NCI-H1092 (cell line): ENCODE measurements at places on chromosomes 2 and 18.

DNA sequence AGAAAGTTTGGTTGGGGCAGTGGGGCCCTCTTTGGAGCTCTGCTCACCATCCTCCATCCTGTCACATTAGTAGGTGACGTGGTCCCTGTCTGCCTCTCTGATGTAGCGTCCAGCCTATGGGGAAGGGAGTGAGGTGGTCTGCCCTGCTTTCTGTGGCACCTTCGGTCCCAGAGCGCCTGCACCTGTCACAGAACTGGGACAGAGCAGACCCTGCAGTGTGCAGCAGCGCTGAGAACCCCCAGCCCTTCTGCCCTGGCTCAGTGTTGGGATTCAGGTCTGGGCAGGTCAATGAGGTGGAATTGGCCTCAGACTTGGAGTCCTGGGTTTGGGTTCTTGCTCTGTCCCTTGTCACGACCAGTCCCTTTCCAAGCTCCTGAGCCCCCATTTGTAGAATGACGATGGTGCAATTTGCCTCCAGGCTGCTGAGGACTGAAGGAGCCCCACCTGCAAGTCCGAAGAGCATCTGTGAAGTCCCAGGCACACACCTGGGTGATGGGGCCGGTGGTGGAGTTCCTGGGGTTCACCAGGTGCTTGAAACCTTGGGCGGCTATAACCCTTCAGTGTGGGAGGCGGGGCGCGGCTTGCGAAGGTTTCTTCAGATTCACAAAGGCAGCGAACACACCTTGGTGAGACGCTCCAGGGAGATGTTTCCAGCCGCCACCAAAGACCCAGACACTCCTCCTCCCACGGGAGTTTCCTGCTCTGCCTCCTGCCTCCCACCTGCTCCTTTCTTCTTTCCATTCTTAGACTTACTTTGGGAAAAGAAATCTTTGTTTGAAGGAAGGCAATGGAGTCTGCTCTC lies 265.4 kb upstream of the HDAC4 start:
- no peak for DNase-seq

GRCh38 chr2:143452817-143453451 lies 323.7 kb downstream of the ARHGAP15 start:
- DNase-seq, result no peak

GRCh38 chr2:62706721-62707521 lies 1.4 kb downstream of the EHBP1 start:
- DNase-seq, result no peak

DNA sequence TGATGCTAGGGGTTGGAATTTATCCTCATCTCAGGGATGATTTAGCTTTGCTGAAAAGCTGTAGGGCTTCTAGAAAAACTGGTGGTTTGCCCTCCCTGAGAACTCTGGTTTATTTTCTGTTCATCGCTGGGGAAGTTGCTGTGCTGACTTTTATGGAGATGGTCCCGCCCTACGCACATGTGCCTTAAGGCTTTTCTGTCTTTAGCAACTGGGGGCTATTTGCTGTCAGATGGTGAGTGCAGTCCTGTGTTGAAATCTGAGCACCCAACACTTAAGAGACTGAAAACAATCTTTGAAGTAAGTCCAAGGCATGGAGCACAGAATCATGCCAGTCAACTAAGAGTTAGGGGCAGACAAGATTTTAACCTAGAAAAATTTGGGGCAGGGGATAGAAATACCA lies 2148.4 kb upstream of the CELF4 start:
- no peak for DNase-seq

- no peak for DNase-seq
These were observed 17.6 kb downstream of the MRPL35 start for GRCh38 chr2:86216575-86217555.

- no peak for DNase-seq
These were observed 6.3 kb downstream of the IL1RL2 start for GRCh38 chr2:102193074-102193473.

GRCh38 chr2:27873091-27873490 lies 17.1 kb downstream of the RBKS start:
- DNase-seq, result no peak

DNA sequence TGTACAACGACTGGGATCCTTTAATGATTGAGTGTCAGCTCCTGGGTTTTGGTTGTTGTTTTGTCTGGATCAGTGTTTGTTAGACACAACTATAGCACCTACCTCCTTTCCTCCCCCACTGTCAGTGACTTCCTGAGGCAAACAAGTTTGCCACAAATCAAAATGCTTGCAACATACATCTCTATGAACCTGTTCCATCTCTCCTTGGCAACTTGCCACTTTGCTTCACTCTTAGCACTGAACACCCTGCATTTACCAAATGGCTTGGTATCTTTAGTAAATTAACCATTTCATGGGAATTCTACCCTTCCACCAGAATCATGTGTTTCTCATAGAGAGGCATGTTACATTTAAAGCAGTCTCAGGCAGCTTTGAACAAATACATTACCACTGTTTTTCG lies 301.1 kb upstream of the TANK start:
- no peak for DNase-seq

DNA sequence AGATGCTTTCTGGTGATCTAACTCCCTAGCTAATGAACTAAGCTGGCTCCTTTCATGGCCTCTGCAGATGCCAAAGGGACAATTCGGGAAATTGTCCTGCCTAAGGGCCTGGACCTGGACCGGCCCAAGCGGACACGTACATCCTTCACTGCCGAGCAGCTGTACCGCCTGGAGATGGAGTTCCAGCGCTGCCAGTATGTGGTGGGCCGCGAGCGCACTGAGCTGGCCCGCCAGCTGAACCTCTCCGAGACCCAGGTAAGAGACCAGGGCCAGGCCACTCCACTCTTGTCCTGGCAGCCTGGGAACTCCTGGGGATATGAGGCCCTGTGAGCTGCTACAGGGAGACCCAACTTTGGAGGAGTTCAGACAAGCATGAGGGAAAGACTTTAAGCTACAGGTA lies 14.7 kb upstream of the ATP6V1B1 start:
- DNase-seq, result no peak

DNA sequence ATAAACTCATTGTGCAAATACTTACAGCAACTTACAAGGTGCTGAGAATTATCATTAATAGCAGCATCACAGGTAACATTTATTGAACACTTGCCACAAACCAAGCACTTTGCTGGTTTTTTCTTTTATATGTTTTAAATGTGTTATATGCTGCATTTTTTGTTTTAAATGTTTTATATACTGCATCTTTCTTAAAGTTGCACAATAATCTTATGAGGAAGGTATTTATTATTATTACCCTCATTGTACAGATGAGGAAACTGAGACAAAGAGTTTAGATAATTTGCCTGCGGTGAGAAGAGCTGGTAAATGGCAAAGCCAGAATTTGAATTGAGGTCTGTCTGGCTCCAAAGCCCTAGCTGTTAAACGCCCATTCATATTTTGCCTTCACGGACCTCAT lies 52.2 kb upstream of the RIOK3 start:
- no peak for DNase-seq

DNA sequence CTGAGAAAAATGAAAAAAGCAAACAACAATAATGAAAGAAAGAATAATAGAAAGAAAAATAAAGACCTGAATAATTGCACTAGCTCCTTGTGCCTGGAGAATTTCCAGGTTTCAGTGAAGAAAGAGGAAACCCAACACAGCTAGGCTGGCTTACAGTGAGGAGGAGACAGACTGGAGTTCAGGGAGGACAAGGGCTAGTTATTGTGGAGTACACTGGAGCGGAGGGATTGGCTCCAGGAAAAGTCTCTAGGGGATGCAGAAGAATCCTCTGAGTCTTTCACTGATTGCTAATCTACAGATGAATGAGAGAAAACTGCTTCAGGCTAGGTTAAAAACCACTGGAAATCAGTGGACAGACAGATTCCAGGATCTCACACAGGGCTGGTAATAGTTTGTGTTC lies 163.6 kb upstream of the RBMS1 start:
- no peak for DNase-seq

DNA sequence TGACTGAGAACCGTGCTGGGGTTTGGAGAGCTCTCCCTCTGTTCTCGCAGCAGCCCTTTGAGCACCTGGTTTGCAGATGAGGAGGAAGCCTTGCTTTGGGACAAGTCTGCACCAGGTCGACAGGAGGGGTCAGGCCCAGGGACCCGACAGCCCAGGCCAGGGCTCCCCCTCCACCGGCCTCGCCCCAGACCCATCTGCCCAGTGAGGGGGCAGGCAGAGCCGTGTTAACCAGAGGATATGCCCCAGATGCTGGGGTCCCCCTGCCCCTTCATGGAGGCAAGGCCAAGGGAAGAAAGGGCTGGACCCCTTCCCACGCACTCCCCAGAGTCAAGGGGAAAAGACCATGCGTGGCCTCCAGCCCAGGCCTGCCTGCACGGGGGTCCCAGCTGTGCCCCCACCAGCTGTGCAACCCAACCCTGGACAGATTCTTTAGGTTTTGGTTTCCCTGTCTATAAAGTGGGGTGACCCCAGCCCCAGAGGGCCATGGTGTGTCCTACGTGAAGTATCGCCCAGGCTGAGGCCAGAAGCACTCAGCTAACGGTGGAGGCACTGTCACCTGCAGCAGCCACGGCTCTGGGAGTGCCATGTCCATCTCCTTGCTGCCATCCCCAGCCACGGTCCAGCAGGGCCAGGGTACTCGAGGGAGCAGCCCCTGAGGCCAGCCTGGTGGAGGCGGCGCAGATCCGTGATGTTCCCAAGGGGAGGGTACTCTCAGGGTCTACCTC lies 4.8 kb upstream of the SNED1 start:
- no peak for DNase-seq

- no peak for DNase-seq
These were observed 57.6 kb downstream of the CRIM1 start for GRCh38 chr2:36413218-36413617.

DNA sequence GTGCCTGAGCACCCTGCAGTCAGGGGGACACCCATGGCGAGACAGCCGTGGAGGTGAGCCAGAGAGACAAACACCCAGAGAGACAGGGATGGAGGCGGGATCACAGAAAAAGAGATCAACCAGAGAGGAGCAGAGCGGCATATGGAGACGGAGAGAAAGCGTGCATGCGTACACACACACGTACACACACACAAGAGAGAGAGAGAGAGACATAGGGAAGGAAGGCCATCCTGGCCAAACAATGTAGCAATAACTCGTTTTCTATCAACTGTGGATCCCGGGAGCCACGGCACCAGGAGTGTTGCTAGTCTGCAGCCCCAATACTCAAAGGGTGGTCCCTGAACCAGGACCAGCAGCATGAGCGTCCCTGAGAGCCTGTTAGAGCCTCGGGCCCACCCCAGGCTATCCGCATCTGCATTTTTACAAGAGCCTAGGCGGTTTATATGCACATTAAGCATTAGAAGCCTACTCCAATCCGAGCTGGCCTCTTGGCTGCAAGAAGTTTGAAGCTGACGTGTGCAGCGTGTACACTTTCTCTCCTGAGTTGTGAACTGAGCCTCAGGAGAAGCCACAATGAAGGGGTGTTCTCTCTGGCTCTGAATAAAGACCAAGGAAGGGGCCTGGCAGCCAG lies 50.1 kb upstream of the MYCN start:
- DNase-seq, result no peak

GRCh38 chr2:126381091-126381490 lies 274.9 kb upstream of the GYPC start:
- no peak for DNase-seq

DNA sequence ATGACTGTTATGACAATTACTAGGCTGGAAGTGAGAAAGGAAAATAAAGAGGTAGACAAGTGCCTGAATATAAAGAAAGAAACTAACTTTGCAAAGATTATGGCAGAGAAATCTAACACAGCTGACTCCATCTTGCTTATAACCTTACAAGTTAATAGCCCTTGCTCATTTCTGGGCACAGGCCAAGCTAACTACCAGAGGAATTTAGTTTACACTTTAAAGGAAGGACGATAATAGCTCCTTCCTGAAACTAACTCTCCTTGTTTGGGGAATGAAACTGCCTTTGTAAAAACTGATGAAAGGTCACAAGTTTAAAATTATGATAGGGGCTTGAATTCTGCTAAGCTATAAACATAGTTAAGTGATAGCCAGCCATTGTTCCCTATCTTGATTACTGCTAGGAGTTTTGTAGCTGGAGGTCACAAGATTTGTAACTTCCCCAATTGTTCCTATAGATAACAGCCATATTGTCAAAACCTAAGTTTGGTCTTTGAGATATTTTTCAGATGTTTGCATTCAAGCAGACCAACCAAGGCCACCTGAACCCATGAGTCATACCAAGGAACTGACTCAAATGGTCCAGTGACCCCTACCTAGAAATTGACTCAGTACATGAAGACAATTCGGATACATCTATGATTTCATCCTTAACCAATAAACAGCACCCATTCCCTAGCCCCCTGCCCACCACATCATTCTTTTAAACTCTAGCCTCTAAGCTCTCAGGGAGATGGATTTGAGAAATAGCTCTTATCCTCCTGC lies 209.2 kb upstream of the LRATD1 start:
- DNase-seq, result no peak

DNA sequence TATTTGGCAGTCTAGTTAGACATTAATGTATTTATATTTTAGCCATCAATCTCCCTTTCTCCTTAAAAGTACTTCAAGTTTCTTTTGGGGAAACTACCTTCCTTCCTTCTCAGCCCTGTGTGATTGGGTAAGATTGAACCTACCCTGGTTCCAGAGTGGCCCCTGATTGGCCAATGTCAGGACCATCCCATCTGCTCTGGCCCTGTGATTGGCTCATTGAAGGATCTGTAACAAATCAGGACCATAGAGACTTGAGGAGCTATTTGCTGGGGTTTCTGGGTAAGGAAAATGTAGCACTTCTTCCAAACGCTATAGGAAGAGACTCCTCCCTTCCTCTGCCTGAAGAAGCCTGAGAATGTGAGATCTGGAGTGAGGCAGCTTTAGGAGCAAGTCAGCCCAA lies 59.3 kb downstream of the AQP4 start:
- DNase-seq, result no peak

- no peak for DNase-seq
These were observed 65.9 kb upstream of the FAM98A start for GRCh38 chr2:33665039-33665438.

DNA sequence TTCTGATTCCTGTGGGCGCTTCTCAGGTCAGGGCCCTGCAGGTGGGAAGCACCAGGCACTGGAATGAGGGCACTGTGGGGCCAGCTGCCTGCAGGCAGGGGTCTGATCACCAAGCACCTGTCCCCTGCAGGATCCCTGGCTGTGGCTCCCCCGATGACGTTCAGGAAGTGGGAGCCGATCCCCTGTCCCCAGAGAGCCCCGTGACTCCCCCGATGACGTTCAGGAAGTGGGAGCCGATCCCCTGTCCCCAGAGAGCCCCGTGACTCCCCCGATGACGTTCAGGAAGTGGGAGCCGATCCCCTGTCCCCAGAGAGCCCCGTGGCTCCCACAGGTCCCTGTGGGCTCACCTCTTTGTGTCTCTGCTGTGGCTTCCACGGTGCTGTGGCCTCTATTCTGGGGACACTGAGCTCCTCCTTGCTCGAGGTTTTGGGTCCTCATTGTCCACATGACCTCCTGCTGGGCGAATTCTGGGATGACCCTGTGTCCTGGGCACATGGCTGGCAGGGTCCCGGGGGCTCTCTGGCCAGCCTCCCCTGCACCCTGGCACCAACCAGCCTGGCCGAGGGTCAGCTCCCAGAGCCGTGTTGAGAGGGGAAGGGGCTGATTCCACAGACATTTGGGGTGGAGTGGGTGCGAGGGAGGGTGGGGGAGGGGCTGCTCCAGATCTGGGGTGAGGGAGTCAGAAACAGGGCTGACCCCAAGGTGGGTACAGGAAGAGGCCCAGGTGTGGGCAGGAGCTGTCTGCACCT lies 4.8 kb downstream of the NEU4 start:
- no peak for DNase-seq

- no peak for DNase-seq
These were observed 17.9 kb downstream of the DAW1 start for GRCh38 chr2:227889336-227889735.
